ENCODE measurements at places on chromosomes 4 and X. TPM values are rescaled to one million over a fixed set of nuclear protein-coding genes. Genes with fewer than 3 reads are reported as not detected.

Gene EFHC2
- 2.6 TPM for total RNA-seq

Gene CC2D2A
- total RNA-seq, result 41.0 TPM

Gene TAB3
- total RNA-seq, result 17.4 TPM

Gene GABRA4
- 0.39 TPM for total RNA-seq

Gene TMPRSS11B
- total RNA-seq, result not detected

Gene SCOC
- total RNA-seq, result 76.4 TPM

Gene GPAT3
- total RNA-seq, result 0.26 TPM

Gene CTAG1A
- total RNA-seq, result not detected

Gene SLC26A1
- 0.26 TPM for total RNA-seq

Gene CLTRN
- total RNA-seq, result 0.32 TPM

Gene KIAA1210
- total RNA-seq, result not detected

Gene ANKRD37
- 10.4 TPM for total RNA-seq

Gene ZCCHC12
- 0.11 TPM for total RNA-seq

Gene CT45A6
- not detected for total RNA-seq

Gene PPEF2
- total RNA-seq, result not detected

Gene ZNF711
- 0.86 TPM for total RNA-seq
